Activated CD8-positive, alpha-beta memory T cell treated with anti-CD3 and anti-CD28 coated beads, Interleukin-2, amount 50 U/mL, for 4 hours (primary cell): ENCODE measurements at places on chromosomes 5 and 9.
A peak's percentile ranks its signal among the peaks of the same experiment; 100 is the strongest.

- DNase-seq = no peak
Measured at GRCh38 chr5:137264573-137264972, 234.6 kb downstream of the SPOCK1 start.

DNA sequence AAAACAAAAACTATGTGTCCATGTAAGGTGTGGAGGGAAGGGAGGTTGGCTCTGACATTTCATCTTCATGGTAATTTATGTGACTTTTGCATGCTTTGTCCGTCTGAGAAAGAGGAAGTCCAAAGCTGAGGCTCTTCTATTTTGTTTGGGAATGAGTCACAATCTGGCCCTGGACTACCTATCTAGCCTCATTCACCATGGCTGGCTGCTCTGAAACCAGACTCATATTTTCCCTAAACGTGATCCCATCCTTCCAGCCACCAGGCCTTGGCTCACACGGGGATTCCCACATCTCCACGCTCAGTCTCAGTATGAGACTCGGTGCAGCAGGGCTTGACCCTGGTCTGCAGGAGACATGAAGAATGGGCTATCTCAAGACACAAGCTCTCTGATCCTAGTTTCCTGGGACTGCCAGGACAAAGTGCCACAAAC, 672.8 kb downstream of the ACTL7B start:
- DNase-seq = no peak

GRCh38 chr9:27162045-27162444, 53.0 kb downstream of the TEK start:
- DNase-seq = no peak

DNA sequence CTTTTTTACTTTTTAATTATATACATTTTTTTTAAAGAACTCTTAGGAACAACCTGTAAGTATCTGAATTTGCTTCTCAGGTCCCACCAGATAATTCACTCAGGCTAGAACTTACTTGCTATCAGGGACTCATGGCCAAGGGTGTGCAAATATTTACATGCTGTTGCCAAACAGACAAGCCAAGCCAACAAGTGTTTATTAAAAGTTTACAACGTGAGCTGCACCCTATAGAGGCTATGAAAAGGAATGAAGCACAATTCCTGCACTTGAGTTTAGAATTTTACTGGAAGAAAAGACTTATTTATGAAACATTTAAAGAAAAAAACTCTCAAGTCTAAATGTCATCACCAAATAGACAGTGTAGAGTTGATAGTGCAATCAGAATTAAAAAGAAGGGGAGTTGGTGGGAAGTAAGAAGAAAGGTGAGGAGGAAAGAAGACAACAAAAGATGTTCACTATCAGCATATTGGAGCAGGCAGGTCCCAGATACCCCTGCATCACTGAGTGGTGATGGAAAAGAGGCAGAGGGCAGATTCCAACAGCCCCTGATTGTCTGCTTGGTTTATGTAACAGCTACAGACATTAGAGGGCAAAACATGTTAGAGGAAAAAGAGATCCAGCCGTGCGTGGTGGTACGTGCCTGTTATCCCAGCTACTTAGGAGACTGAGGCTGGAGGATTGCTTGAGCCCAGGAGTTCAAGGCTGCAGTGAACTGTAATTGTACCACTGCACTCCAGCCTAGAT, 32.8 kb downstream of the SH3RF2 start:
- DNase-seq = no peak

DNA sequence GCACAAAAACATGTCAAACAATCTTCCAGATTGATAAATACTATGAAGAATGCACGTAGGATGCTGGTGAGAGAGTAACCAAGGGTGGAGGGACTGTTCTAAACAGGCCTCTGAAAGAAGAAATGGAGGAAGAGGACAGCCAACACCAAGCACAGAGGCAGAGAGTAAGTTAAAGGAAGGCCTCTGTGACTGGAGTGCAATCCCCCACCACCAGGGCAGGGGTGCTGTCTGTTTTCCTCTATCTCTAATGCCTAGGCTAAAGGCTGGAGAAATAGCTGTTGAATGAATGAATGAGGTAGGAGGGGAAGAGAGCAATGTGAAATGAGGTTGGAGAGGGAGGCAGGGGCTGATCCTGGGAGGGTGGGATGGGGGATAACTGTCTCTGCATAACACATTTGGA, 88.9 kb downstream of the ANKRD55 start:
- DNase-seq = no peak

DNA sequence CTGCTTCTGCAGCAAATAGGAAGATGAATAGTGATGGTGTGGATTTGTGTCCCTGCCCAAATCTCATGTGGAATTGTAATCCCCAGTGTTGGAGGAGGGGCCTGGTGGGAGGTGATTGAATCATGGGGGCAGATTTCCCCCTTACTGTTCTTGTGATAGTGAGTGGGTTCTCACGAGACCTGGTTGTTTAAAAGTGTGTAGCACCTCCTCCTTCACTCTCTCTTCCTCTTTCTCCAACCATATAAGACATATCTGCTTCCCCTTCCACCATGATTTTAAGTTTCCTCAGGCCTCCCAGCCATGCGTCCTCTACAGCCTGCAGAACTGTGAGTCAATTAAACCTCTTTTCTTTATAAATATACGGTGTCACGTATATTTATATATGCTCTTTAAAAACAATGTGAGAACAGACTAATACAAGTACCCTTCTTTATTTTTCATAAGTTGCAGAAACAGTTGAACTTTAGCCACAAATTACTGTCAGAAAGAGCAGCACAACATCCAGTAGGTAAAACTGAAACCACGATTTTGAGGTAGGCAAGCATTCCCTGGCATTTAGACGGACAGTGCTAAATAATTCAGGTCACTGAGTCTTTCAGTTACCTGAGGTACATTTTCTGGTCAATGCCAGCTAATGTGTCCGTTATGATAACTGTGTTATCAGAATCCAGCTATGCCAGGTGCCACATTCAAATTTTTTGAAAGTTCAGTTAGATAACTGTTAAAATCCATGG, 79.3 kb upstream of the SPEF2 start:
- DNase-seq = no peak

DNA sequence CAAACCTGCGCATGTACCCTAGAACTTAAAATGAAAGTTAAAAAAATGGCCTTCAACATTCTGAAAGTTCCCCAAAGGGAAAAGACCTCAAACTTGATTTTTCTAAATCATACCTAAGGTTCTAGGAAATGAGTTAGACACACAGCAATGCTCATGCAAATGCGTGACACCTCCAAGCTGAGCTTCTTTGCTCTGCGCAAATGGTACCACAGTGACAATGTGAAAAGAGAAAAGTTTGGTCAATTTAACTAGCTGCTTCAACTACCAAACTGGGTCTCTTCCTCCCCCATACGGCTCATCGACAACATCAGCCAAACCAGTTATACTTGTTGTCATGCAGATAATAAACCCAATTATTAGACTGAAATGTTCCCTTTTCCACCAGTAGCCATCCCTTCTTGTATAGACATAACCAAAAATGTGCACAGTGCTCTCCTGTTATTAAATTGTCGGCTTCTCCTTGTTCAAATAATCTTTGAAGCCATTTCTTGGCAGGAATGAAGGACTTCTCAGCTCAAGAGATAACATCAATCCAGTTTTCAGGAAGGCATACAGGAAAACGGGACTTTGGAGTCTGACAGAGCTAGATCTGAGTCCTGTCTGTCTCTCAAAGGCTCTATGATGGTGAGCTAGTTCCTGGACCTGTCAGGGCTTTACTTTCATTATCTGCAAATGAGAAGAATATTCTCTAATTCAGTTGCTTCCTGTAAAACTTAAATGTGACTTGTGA, 185.6 kb upstream of the NR3C1 start:
- DNase-seq = no peak

DNA sequence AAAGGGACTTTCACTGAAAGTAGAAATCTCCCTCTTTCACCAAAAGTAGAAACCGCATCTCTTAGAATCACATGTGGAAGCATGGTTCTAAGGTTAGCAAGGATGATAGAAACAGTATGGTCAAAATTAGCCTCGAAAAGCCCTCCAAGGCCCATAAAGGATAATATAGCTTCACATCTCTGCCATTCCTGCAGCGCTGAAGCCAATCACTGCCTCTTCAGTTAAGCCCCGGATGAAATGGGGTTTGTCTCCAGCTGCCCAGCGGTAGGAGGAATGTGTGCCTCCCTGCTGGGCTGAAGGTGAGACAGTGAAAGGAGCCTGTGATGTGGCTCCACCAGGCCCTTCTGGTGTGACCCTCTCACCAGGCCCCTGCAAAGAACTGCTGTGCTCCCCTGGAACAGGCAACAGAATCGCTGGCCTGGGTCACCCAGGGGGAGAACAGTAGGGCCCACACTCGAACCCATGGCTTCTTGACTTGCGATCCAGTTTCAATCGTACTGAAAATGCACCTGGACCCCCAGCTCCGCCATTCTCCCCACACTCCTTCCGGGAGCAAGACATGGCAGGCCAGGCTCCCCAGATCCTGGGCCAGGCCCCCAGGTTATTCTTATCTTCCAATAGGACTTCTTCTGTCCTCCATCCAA, 47.2 kb downstream of the CAMK2A start:
- DNase-seq = no peak

GRCh38 chr5:162052676-162053075, 14.9 kb upstream of the GABRG2 start:
- no peak for DNase-seq

- DNase-seq = peak; percentile 16
Measured at GRCh38 chr9:38619556-38620447, 594 bp downstream of the ANKRD18A start.

- DNase-seq = no peak
Measured at GRCh38 chr5:127936439-127936972, 147.1 kb upstream of the SLC12A2 start.

- no peak for DNase-seq
Measured at GRCh38 chr5:148011398-148012137, 52.2 kb upstream of the SPINK5 start.

GRCh38 chr5:129554134-129554904, 94.2 kb downstream of the ADAMTS19 start:
- DNase-seq = no peak

- DNase-seq = no peak
Measured at GRCh38 chr9:34956648-34957047, 1.4 kb upstream of the PHF24 start.

GRCh38 chr9:87516222-87516925, 18.7 kb downstream of the DAPK1 start:
- no peak for DNase-seq

DNA sequence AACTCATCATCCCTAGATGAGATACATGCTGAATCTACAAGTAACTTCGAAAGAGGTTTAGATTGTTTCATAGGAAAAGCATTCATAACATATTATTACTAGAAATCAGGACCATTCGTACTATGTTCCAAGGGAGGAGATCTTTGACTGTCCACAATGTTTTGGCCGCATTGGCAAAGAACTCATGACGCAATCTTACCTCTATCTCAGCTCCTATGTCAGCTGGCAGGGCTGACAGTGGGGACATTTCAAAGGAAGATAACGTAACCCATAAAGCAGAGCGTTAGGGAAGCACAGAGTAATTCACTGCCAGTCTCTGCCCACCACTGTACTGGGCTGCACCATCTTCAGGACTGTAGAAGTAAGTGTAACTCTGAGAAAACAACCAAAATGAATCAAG, 69.7 kb downstream of the EFNA5 start:
- DNase-seq = no peak

DNA sequence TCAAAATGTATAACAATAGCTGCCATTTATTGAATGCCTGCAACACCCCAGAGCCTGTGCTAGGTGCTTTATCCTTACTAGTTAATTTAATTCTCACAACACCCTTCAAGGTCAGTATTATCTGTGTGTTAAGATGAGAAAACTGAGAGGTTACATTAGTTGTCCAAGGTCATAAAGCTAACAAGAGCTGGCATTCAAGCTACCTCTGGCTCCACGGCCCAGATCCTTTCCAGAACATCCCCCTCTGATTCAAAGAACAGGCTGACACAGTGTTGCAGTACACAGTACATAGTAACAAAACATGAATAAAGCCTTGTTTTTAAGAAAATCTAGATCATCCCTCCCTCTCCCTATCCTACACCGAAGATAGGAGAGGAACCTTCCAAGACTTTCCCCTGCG, 9.4 kb upstream of the FRMPD1 start:
- DNase-seq = no peak

GRCh38 chr5:14353726-14354474, 210.8 kb downstream of the TRIO start:
- DNase-seq = no peak

DNA sequence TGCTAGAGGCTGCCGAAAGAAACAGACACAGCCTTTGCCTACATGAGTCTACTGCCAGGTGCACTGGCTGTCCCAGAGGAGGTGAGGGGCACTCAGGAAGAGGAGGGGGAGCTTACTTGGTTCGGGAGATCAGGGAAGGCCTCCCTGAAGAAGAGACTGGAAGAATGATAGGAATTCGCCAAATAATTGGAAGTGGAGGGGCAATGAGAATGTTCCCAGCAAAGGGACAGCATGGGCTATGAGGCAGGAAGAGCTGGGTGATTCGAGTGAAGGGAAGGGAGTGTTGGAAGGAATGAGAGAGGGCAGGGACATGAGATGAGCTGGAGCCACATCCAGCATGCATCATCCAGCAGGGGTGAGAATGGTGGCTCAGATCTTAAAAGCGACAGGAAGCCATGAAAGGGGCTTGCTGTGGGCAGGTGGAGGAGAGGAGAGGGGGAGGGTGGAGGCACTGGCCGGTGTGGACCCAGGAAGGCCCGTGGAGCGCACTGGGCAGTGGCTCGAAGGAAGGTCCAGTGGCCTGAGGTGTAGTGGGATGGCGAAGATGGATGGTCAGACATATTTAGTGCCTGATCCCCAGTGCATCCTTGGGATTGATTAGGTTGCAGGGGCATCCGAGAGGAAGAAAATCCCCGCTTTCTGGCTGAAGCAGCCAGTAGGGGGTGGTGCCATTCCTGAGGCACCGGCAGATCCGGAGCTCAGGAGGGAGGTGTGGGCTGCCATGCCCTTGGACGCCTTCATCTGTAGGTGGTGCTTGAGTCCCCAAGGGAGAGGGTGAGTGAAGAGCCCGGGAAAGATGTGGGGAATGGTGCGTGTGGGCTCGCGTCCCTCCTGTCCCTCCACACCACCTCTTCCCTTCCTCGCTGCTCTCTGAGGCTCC, 53.5 kb upstream of the GARNL3 start:
- DNase-seq = no peak

GRCh38 chr9:99106044-99106375, 1.1 kb downstream of the TGFBR1 start:
- no peak for DNase-seq

- no peak for DNase-seq
Measured at GRCh38 chr9:121576281-121577075, 75.0 kb upstream of the DAB2IP start.

- DNase-seq = no peak
Measured at GRCh38 chr5:53590759-53591158, 30.3 kb downstream of the NDUFS4 start.

DNA sequence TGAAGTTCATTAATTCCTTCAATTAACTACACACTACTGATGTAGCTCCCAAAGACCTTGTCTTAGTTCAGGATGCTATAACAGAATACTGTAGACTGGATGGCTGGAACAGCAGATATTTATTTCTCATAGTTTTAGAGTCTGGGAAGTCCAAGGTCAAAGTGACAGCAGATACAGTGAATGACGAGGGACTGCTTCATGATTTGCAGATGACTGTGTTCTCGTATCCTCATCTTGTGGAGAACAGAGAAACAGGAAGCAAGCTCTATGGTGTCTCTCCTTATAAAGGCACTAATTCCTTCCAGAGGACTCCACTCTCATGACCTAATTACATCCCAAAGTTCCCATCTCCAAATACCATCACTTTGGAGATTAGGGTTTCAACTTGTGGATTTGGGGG, 65.6 kb upstream of the MAP1B start:
- no peak for DNase-seq
